ENCODE measurements at places on chromosomes 11 and 22.
A peak's percentile ranks its signal among the peaks of the same experiment; 100 is the strongest.

GRCh38 chr11:10540546-10540914 lies 457 bp downstream of the RNF141 start:
- peak; percentile 1 for DNase-seq

DNA sequence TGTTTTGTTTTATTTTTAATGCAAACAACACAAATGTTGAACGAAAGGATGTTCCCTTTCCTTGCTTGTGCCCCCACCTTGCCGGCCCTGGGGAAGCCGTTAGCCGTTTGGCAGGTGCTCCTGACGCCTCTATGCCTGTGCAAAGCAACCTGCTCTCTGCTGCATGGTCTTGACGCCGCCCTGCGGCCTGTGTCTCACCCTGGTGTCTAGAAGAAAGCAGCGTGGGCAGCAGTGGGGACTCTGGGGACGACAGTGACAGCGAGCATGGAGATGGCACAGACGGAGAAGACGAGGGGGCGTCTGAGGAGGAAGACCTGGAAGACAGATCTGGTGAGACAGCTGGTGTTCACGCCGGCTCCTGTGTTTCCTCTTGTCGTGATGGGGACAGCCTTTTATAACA lies 5.5 kb downstream of the PHRF1 start:
- no peak for DNase-seq

DNA sequence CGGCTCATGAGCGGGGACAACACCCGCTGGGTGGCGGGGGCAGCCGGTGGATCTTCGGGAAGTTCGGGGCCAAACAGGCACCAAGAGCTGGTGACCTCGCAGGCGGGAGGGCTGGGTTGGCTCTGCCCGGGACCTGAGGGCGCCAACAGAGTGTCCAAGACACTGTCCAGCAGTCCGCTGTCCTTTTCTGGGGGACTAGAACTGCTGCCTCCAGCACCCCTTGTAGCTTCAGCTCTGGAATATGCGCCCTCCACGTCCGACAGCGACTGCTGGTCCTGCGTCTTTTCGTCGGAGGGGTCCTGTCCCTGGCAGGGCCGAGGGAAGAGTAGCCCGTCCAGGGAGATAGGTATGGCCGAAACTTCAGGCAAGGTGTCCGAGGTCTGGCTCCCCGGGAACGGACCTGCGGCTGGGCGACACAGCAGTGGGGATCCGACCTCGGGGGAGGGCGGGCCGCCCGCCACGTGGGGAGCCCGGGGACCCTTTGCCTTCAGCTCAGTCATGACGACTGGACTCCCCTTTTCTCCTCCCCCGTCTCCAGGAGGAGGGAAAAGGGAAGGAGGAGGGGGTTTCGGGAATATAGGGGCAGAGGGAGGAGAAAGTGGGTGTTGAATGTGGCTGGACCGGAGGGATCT lies 926 bp downstream of the PGR start:
- DNase-seq, result no peak

- DNase-seq, result no peak
Observed at GRCh38 chr22:36858966-36859365, 1.8 kb upstream of the NCF4 start.

- no peak for DNase-seq
Observed at GRCh38 chr11:94036096-94036495, 14.9 kb downstream of the HEPHL1 start.

GRCh38 chr11:57460022-57460757 lies at the start of gene RTN4RL2:
Gene RTN4RL2 (plus strand): TSS chr11:57460528. CDS start chr11:57460866, 338 bp downstream.
- DNase-seq, result no peak

DNA sequence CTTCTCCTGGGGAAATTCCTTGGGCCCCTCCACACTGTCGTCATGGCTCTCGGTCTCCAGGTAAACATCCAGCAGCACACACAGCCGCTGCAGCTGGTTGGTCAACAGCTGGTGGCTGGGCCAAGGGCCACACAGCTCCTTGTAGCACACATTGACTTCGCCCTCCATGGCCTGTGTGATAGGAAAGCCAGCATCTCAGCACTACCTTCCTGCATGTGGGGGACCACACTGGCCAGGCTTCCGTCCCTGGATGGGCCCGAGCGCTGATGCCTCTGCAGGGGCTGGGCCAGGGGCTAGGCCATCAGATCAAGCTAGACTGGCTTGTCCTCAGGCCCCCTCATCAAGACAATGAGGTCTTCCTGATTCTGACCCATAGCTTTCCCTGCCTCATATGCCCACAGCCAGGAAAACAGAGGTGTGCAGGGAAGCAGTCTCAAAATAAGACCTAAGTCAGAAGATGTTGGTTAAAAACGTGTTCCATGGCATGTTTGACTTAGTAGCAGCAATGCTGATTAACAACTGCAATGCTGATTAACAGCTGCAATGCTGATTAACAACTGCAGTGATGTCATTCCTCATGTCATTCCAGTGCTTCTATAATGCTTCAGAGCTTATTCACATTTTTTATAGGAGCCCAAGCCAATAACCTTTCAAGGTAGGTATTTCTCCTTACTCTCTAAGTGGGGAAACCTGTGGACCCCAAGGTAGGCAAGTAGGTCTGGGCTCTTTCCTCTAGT lies 31.3 kb downstream of the NEFH start:
- no peak for DNase-seq

GRCh38 chr11:130999992-131000770 lies 83.9 kb upstream of the SNX19 start:
- DNase-seq, result no peak

DNA sequence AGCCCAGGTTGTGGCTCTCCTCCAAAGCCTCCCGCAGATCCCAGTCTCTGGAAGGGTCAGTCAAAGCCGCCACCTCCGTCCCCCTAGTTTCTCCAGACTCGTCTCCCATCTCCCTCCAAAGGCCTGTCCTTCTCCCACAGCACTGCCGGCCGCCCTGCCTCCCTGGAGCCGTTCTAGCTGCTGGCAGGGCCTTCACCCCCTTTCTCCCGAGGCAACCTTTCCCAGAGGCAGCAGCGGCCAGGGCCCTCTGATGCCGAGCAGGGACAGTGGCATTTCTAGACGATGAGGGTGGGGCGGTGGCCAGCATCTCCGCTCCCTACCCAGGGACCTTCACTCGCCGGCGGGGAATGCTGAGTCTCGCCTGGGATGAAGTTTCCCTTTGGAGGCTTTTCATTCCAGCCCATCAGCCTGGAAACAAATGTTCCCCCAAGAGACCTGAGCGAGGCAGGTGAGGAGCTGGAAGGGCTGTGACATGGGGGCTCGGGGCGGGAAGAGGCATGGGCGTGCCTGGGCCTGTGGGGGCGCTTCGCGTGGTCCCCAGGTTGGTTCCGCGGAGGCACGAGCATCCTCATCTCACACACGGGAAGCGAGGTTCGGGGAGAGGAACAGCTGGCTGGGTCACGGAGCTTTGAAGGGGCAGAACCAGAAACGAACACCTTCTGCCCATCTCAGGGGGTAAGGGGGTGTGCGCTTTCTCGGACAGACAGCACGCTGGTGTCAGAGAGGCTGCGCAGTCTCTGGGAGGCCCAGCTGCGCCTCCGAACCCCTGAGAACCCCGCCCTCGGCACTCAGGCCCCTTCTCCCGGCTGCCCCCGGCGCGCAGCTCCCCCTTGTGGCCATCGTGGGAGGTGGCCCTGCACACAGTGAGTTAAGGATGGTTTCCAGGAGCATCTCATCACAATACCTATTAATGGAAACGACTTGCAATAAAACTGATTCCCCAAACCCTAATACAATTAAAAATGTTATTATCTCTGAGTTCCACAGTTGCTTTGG lies 18.1 kb upstream of the KLHL35 start:
- no peak for DNase-seq

DNA sequence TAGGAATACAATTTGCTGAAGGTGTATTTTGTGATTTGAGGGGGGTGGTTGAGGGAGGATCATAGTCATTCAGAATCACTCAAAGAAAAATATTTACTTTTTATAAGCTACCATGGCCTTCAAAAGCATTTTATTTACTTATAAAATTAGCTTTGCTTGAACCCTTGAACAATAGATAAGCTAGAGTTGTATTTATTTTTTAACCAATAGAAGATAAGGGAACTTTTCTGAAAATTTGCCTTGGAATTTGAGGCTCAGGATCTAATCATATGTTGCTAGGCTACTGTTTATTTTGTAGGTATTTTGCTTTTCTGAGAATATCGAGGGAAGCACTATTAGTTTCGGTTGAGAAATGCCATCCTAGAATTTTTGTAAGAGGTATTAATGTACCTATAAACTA lies 82.1 kb downstream of the EMSY start:
- DNase-seq, result no peak

- no peak for DNase-seq
Observed at GRCh38 chr11:9518835-9519410, 54.5 kb upstream of the WEE1 start.

DNA sequence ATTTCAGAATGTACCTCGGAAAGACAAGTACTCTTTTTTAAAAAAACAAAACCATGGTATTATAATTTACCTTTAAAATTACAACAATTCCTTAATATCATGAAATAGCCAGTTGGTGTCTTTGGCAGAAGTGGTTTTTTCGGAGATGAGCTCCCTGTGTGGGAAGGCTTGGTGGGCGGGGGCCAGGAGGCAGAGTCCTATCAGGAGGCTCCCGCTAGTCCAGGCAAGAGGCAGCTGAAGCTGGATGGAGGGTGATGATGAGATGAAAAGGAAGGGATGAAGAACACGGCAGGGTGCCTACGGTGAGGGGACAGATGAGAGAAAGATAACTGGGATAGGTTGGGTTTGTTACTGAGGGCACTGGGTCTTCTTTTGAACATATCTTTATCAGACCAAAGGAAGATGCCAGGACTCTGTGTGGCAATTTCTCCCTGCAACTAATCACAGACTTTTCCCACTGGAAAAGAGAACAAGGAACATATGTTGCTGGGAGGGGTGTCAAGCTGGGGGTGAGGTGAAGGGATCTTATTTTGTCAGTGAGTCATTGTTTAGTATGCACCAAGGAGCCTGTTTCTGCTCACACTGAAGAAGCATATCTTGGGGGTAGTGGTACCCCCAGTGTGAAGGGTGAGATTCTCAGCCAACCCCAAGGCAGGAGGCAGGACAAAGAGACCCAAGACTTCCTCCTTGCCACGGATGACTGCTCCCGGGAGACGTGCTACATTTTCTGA lies 91.5 kb upstream of the YWHAH start:
- no peak for DNase-seq

DNA sequence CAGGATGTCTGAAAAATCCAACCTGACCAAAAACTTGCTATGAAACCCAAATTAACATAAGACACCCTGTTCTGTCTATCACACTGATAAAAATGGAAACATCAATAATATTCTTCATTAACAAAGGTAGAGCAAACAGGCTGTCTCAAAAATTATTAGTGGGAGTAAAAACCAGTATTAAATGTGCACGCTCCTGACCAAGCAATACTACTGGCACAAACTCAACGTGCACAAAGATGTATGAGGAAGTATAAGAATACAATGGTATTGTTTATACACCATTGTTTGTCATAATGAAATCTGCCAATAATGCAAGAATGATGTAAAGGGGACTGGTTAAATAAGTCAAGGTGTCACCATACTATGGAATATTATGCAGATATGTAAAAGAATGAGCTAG lies 288.5 kb downstream of the MN1 start:
- DNase-seq, result no peak

Measured in stimulated activated CD8-positive, alpha-beta memory T cell treated with anti-CD3 and anti-CD28 coated beads, Interleukin-12 subunit alpha, Interleukin-12 subunit beta, amount 100 ng/mL, for 1 hour (primary cell).